ENCODE measurements at places on chromosomes 5 and 9.

DNA sequence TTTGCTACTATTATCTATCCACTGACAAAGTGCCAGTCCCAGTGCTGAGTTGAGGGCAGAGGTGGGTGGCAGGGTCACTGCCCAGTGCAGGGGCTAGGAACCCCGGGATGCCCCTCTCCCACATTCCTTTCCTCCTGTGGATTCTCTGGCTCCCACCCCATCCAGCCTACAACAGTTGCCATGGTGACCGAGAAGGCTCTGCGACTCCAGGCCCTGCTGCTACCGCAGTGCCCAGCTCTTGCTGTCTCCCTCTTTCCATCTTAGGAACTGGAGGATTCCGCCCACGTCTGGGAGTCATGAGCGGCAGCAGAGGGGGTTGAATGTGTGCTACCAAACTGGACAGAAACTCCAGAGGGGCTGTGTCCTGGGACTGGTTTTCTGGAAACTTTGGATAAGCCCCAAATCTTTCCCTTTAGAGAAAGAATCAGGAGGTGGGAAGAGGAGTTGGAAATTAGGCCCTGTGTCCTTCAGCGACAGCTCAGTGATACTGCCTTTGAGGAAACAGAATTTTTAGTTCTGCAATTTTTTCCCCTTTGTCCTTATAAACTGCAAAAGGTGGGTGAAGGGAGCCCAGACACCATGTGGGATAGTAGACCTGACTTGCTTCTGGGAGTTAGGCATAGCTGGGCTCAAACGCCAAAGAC, 20.7 kb upstream of the C5orf47 start:
- no peak for DNase-seq

- DNase-seq = no peak
Measured at GRCh38 chr9:34381323-34381722, 4.6 kb upstream of the MYORG start.

DNA sequence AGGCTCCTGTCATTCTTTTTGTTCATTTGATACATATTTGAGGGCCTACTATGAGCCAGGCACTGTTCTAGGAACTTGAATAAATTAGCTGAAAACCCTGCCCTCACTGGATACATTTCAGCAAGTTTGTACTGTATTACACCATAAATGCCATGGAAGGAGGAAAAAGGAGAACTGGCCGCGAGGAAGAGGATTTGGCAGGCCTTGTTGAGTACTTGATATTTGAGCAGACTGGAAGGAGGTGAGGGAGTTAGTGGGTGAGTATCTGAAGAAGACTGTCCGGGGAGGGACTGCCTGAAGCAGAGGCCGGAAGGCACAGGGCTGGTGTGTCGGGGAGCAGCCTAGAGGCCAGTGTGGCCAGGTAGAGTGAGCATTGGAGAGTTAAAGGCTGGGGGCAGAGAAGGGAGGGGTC, 4.5 kb downstream of the SNX30 start:
- DNase-seq = no peak

GRCh38 chr9:119289740-119290433, 79.3 kb downstream of the BRINP1 start:
- DNase-seq = peak; percentile 14

- no peak for DNase-seq
Measured at GRCh38 chr5:116466727-116467464, 107.7 kb downstream of the SEMA6A start.

DNA sequence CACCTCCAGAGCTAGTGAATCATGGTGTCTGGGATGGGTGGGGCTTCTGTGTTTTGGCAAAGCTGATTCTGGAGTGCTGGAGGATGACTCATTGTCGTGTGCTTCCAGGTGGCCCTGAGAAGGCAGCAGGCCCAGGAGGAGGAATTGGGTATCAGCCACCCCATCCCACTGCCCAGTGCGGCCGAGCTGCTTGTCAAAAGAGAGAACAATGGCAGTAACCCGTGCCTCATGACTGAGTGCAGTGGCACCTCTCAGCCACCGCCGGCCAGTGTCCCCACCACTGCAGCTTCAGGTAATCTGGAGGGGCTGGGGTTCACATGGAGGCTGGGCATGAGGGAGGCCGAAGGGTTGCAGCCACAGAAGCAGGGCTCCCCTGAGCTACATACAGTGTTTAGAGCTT, 5.4 kb downstream of the DMRT1 start:
- DNase-seq = no peak

- no peak for DNase-seq
Measured at GRCh38 chr9:125460883-125461635, 199.4 kb downstream of the GAPVD1 start.

DNA sequence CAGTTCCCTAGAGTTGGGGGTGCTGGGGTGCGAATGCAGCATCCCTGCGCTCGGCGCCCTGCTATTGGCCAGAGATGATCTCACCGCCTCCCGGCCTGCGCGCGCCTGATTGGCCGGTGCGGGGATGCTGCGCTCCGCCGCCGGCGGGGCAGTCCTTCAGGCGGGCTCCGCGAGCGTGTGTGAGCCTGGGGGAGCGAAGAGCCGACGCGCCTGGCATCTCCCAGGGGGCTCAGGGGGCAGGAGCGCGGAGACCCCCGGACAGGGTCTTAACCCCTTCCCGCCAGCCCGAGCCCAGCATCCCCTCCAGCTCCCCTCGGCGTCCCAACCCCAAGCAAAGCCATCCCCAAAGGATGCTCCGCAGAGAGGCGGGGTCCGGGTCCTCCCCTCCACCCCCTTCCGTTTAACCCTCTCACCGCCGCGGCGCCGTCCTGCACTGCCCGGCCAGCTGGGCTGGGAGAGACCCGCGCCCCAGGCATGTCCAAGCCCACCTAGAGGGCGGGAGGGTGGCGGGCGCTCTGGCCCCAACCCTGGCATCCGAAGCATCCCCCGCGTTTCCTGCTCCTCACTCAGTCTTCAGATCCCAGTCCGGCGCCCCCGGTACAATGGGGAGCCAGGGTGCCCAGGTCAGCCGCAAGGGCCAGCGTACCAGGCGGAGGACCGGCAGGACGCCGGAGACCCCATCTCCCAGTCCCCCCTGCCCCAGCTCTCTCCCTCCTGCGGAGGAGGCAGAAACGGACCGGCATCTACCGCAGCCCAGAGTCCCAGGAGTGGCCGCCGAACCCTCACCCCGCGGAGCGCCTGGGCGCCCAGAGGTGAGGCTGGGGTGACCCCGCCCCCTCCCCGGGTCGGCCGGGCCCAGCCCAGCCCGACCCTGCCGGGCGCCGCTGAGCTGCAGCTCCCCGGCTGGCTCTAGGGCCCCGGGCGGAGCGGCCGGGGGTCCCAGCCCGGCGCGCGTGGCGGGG, 19.3 kb upstream of the TOR2A start:
- DNase-seq = no peak

DNA sequence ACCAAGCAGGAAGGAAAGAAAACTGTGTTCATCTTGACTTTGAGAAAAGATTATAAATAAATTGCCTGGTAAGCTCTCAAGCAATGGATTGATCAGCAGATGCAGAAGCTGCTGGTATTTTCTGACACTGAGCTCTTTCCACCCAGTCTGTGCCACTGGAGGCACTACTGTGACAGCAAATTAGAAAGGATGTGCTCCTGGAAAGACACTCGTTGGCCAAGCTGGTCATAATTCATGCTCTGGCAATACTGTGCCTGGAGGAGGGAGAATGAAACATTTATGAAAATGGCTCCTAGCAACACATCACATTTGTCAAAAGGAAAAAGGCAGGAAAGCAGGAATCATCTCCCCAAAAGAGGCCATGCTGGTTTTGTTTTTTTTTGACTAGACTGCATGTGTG, 84.2 kb downstream of the CAVIN4 start:
- no peak for DNase-seq

DNA sequence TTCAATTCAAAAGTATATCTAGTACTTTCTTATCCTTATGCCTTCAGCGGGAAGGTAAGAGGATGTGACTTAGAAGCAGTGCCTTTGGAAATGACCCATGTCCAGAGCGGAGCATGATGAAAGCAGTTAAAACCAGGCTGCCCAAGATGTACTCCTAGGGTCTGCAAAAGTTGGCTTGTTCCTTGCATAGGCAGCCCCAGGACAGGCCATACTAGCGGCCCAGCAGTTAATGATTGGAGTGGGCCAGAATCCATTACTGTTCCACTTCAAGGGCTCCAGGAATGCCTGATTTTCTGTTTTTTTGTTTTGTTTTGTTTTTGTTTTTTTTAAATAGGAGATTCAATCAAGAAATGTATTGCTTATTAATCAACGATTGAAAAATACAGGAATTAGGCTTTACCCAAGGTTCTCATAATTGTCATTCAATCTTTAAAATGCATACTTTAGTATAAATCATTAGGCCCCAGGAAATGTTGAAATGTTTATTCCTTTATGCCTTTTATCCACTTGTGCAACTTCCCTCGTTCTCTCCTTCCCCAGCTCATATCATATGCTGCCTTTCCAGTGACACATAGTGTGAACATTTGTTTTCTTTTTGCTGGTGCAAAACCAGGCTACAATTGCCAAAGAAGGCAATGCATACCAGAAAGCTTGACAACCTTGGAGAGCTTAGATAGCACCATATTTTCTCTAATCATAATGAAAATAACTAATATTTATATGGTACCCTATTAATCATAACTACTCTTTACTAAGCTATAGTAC, 190.8 kb downstream of the ARHGEF28 start:
- no peak for DNase-seq

DNA sequence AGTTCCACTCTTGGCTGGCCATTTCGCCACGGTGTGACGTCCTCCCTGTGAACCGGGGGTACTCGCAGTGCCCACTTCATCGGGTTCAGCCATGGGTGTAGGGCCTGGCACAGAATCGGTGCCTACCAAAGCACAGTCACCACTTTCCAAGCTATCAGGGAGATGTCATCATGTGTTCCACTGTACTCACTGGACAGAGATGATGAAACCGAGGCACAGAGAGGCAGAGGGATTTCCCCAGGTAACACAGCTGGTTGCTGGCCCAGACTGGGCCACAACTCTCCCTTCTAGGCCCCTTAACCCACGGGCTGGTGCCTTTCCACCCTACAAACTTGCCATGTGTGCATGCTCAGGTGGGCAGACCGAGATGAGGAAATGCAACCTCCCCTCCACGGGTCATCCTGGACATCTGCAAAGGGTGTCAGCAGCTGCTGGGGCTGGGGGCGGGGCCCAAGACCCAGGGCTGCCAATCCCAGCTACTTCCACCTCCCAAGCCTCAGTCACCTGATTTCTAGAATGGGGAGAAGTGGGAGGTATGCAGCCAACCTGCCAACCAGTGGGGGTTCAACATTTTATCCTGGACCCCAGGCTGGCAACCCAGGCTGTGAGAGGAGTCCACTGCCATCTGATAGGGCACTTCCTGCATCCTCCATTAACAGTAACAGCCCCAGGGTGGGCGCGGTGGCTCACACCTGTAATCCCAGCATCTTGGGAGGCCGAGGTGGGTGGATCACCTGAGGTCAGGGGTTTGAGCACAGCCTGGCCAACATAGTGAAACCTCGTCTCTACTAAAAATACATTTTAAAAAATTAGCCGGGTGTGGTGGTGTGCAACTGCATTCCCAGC, 893 bp upstream of the SH2D3C start:
- peak; percentile 74 for DNase-seq

DNA sequence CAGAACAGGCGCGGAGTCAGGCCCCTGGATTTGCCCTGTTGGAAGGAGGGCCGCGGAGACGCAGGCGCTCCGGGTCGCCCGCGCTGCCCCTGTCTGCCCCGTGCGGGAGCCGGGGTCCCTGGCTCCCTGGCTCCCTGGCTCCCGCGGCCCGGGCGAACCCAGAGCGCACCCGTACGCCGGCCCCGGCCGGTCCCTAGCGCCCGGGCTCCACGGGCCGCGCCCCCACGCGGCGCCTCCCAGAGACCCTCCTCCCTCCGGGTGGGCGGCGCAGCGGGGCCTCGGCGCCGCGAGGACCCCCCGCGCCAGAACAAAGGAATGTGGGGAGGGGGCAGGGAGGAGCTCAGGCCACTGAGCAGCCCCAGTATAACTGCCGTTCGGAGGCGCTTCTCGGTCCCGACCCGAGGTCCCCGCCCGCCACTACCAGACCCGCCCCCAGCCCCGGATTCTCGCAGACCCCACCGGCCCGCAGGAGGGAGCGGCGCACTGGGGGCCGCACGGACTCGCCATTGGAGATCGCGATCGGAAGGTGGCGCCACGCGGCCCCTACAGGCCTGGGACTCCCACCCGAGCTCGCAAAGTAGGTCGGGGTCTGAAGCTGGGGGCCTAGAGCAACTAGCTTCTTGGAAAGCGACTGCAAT, 2.4 kb downstream of the NFIL3 start:
- DNase-seq = peak; percentile 56

DNA sequence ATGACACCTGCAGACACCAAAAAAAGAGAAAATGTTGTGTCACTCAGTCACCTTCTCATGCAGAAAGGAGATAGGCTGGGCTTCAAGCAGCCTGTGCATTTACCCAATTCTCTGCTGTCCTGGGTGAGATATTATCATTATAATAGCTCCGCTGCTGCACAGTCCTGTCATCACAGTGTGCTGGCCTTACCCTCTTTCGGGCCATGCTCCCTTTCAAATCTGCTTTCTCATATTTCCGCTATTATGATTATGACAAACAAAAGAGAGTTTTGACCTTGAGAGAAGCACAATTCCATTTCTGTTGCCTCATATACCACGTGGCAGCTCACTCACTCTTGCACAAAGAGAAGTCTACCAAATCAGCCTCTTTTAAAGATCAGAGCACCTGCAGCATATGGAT, 1350.1 kb upstream of the ACO1 start:
- no peak for DNase-seq

DNA sequence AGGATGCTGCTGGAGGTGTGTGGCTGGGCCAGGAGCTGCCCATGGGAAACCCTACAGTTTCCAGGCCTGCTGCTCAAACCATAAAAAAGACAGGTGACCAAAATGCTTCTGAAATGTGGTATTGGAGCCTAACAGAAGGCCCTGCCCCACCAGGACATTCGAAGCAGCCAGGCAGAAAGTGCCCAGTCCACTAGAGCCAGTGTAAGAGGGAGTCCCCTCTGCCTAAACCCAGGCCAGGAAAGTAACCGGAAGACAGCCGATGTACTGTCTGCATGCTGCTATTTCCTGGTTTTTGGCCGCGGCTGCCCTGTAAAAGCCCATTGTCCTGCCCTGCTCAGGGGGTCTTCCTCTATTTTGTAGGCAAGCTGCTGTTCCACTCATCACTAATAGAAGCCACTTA, 150.7 kb upstream of the IRX2 start:
- DNase-seq = no peak

GRCh38 chr5:54007827-54008777, 302.3 kb downstream of the ARL15 start:
- no peak for DNase-seq

GRCh38 chr5:81639556-81639955, 111.3 kb downstream of the SSBP2 start:
- no peak for DNase-seq

- peak; percentile 87 for DNase-seq
Measured at GRCh38 chr5:138032572-138033385, at the start of gene FAM13B. Gene FAM13B, minus strand, starts transcription at chr5:138033079. Its CDS starts 13,968 bp downstream, at chr5:138019111.

- no peak for DNase-seq
Measured at GRCh38 chr5:169089343-169089742, 211.6 kb downstream of the SLIT3 start.

DNA sequence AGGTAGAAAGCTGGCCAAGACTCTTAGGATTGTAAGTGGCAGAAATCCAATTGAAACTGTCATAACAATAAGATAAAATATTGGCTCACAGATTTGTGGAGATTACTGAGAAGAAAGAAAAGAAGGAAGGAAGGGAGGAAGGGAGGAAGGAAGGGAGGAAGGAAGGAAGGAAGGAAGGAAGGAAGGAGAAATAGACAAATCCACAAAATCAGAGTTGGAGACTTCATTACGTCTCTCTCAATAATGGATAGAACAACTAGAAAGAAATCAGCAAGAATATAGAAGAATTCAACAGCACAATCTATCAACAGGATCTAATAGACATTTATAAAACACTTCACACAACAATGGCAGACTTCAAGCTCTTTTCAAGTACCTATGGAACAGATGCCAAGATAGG, 17.9 kb upstream of the PAM start:
- no peak for DNase-seq

GRCh38 chr5:88884608-88884877, 1.6 kb upstream of the MEF2C start:
- no peak for DNase-seq

- DNase-seq = no peak
Measured at GRCh38 chr5:40733879-40734563, 21.7 kb downstream of the TTC33 start.
